ENCODE measurements at places on chromosomes 5 and 9.

- DNase-seq = no peak
These were observed 33.0 kb upstream of the MUSK start for GRCh38 chr9:110635589-110635988.

GRCh38 chr5:37836592-37837413 is 3.0 kb downstream of the GDNF start:
- peak; percentile 69 for DNase-seq

DNA sequence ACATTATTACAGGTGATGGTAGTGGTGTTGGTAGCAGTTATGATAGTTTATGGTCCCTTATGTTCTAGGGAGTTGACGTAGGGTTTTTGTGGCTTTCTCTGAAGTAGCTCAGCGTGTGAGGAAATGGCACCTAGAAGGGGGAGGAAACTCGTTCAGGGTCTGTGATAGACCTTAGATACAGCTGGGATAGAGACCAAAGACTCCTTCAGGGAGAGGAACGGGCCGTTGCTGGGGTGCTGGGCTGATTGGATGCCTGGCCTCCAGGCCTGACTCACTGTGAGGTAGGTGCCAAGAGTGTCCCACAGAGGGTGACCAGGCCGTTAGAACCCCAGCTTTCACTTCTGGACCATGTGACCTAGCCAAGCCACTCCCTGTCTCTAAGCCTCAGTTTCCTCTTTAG is 96.6 kb downstream of the DAB2IP start:
- no peak for DNase-seq

- DNase-seq = peak; percentile 85
These were observed at the start of gene SEPTIN8 for GRCh38 chr5:132777209-132778069. Gene SEPTIN8 (minus strand): TSS chr5:132777239. CDS start chr5:132777137, 102 bp downstream.

DNA sequence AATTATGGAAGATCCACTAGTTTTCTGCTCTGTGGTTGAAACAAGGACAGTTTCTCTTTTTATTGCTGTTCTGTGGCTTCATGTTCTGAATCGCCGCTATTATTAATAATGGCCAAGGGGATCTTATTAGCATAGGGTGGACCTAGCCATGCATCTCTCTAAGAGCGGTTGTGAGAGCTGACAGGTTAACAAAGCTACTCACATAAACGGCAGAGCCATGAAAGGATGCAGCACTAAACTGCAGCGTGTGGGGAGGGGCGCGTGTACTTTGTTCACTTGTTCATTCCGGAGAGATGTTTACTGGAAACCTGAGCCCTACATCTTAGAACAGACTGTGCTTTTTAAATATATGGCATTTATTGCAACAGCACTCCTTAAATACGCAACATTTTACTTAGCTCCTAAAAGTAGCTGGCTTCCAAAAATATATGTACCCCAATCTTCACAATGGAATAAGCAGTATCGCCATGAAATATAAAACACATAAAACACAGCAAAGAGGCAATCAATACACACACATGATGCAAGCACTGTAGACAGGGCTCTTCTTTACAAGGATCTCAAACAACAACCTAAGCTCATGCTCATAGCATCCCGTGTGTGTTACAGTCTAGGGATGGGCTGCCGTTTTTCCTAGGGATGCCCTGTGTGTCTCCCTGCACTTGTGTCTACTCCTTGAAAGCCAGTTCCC is 424.6 kb downstream of the MED10 start:
- no peak for DNase-seq

- DNase-seq = no peak
These were observed 138.7 kb downstream of the DRD1 start for GRCh38 chr5:175305251-175305650.

- DNase-seq = no peak
These were observed 30.6 kb downstream of the TTC39B start for GRCh38 chr9:15276328-15276938.

GRCh38 chr9:121118266-121118665 is 43.5 kb downstream of the CNTRL start:
- no peak for DNase-seq

- DNase-seq = no peak
These were observed 46.3 kb downstream of the ACO1 start for GRCh38 chr9:32430720-32431119.

- DNase-seq = no peak
These were observed 35.8 kb downstream of the HINT1 start for GRCh38 chr5:131129306-131129705.

GRCh38 chr5:111261610-111262009 is 37.4 kb downstream of the CAMK4 start:
- DNase-seq = no peak

GRCh38 chr9:92480291-92480771 is 2.0 kb downstream of the ASPN start:
- peak; percentile 87 for DNase-seq

- DNase-seq = no peak
These were observed 412.9 kb downstream of the CHSY3 start for GRCh38 chr5:130316971-130317680.

DNA sequence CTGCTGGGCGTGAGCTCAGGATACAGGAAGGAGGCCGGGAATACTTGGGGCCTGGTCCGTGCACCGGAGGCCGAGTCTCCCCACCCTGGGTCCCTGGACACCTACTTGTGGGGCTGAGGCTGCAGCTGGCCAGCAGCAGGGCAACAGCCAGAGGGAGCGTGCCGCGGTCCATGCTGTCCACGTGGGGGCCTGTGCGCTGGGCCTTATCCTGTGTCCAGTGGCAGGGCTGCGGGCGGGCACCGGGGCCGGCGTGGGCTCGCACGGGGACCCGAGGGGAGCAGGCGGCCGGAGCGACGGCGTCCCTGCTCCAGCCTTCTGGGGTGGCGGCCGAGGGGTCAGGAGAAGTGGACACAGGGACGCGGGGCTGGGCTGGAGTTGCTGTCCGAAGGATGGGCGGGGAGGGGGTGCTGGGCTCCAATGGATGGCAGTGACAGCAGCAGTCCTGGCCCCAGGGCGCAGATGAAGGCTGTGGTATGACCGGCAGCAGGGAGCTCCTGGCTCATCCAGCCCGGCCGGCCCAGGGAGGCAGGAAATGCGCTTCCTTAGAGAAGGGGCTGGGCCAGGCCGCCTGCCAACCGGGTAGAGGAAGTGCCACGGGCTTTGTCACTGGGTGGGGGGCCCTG is at the start of gene ENG:
Gene ENG, minus strand, starts transcription at position 475 of the 623 bp plus-strand sequence. Its CDS starts 303 bp downstream, at position 172.
- DNase-seq = peak; percentile 86

- DNase-seq = no peak
These were observed 10.3 kb downstream of the ANKH start for GRCh38 chr5:14861123-14861765.

GRCh38 chr9:4262735-4263141 is 37.1 kb downstream of the GLIS3 start:
- no peak for DNase-seq

DNA sequence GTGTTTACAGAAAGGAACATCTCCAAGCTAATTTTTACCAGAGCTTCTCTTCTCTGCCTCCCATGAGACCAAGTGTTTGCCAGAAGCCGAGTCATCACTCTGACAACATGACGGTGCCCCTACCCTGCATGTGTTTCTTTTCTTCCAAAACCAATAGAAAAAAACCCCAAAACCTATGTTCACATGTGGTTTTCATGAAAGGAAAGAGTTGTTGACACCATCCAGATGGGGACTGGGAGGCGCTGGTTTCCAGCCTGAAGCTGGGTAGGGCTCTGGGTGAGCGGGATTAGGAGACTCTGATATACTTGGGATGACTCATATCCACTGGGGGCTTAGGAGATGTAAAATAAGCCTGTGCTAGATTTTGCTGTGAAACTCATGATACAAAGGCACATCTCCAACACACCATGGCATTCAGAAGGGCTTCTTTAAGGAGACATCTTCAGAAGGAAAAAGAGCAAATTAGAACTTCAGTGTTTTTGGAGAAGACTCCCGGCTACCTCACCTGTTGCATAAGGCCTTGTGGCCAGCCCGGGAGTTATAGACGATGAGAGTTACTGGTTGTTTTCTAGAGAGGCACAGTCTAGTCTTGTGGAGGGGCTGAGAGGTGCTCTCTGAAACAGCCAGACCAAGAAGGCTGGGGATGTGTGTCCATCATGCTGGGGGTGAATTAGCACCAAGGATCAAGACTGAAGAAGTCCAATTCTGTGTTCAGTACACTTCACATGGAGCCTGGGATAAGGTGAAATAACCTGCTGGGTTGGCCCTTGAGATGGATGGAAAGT is 108.9 kb upstream of the LHFPL2 start:
- peak; percentile 38 for DNase-seq

DNA sequence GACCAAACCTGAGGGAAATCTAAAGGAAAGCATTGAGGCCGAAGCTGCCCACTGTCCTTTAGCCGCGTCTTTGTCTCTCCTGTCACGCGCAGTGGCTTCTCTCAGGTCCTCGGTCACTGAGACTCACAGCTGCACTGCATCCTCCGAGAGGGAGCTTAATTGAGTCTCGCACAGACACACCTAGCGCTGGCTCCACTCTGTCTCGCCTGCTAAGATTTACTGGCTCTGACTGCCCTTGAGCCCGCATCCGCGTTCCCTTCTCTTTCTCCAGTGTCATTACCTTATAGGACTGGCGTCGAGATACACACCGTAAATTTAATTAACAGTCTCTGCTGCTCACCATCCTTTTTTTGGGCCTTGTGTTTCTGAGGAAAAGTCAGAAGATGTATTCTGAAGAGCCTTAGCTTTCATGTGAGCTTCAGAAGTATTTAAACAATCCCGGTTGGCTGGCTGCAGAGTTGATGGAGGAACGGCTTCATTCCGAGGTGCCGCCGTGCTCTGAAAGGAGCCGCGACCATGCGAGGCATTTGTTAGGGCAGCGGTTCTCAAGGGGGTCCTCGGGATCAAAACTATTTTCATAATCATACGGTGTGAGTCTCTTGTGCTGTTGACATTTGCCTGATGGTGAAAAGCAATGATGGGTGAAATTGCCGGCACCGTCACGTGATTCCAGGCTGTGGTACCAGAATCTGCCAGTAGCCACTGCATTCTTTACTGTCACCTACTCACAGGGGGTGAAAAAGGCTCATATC is 58.3 kb downstream of the GPR107 start:
- DNase-seq = no peak

GRCh38 chr5:95043648-95044047 is 241.2 kb downstream of the MCTP1 start:
- no peak for DNase-seq

GRCh38 chr9:116073826-116074225 is 79.8 kb upstream of the PAPPA start:
- DNase-seq = no peak
